Metanephros (tissue), 2 donors: ENCODE measurements at places on chromosomes 7 and 10. TPM values are rescaled to one million over a fixed set of nuclear protein-coding genes. Genes with fewer than 3 reads are reported as not detected.

Gene BUD23
- total RNA-seq, result 42.8 TPM

Gene NXPH1
- total RNA-seq, result 0.23 TPM

Gene HOXA2
- total RNA-seq, result 4.0 TPM

Gene GPER1
- 6.0 TPM for total RNA-seq

Gene CUEDC2
- 45.4 TPM for total RNA-seq

Gene WDFY4
- 6.4 TPM for total RNA-seq

Gene PLXNA4
- total RNA-seq, result 13.7 TPM

Gene EFCAB10
- total RNA-seq, result not detected

Gene CHN2
- 13.4 TPM for total RNA-seq

Gene XRCC2
- total RNA-seq, result 4.1 TPM

Gene SEMA4G
- 8.5 TPM for total RNA-seq

Gene COPS6
- 56.9 TPM for total RNA-seq

Gene WNT16
- 0.58 TPM for total RNA-seq

Gene ERVW-1
- not detected for total RNA-seq

Gene OR2A5
- total RNA-seq, result not detected

Gene ELAPOR2
- total RNA-seq, result 8.0 TPM

Gene PILRA
- total RNA-seq, result 6.1 TPM

Gene ZCCHC24
- 22.8 TPM for total RNA-seq

Gene CDNF
- total RNA-seq, result 3.1 TPM

Gene INTS15
- 30.8 TPM for total RNA-seq

Gene PITRM1
- 69.5 TPM for total RNA-seq

Gene CASP7
- 19.2 TPM for total RNA-seq

Gene LRRN3
- total RNA-seq, result 3.7 TPM

Gene LBX1
- 1.5 TPM for total RNA-seq

Gene ACSM6
- total RNA-seq, result 0.12 TPM

Gene TECPR1
- total RNA-seq, result 21.8 TPM

Gene LRRD1
- 0.82 TPM for total RNA-seq

Gene PLEKHA8
- total RNA-seq, result 15.7 TPM

Gene ANKRD7
- 2.5 TPM for total RNA-seq

Gene HIBADH
- total RNA-seq, result 79.1 TPM

Gene SERPINE1
- total RNA-seq, result 3.4 TPM

Gene C7orf57
- 0.29 TPM for total RNA-seq

Gene SEC23IP
- 24.8 TPM for total RNA-seq

Gene HECW1
- total RNA-seq, result 9.2 TPM

Gene ZNF239
- 6.7 TPM for total RNA-seq

Gene NKX1-2
- not detected for total RNA-seq

Gene SH2D4B
- total RNA-seq, result 0.12 TPM

Gene WEE2
- 0.23 TPM for total RNA-seq

Gene TDRD1
- 0.06 TPM for total RNA-seq

Gene IKZF1
- total RNA-seq, result 12.7 TPM

Gene FAM237B
- total RNA-seq, result not detected

Gene SPAM1
- total RNA-seq, result not detected
